Stimulated activated CD4-positive, alpha-beta T cell treated with anti-CD3 and anti-CD28 coated beads, Interleukin-4, amount 100 ng/mL, for 24 hours (primary cell): ENCODE measurements at places on chromosomes 11 and 22.

GRCh38 chr22:33400891-33401290 lies 342.7 kb upstream of the SYN3 start:
- DNase-seq, result no peak

DNA sequence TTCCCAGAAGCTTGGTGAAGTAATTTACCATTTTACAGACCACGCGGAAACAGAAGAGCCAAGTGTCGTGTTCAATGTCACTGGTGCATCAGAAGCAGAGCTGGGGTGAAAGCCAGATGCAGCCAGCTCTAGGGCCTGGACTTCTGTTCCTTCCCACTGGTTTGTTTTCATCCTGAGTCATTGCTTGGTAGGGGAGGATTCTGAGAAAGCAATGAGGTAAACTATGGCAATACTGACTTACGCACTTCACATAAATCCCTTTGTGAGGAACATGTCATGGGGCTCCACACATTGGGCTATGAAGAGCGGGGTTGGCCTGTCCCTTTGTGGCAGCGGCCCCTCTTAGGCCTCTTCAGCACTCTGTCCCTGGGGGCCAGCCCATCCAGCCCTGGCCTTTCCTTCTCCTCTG lies 52.4 kb upstream of the RBFOX2 start:
- no peak for DNase-seq

DNA sequence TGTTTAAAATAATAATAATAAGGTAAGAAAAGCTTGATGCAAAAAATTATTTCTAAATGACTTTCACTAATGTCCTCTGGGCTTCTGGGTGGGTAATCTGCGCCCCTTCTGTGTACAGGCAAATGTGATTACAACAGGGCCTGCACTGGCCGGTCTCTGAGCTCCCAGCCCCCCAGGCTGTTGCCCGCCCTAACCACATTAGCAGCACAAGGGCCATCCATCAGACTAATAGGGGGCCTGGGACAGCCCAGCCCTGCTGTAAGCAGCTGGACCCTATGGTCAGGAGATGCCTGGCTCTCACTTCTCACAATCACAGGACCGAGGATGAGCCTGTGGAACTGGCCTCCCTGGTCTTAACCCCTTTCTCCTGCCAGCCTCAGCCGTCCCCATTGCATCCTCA lies 388.4 kb downstream of the BUD13 start:
- no peak for DNase-seq

GRCh38 chr11:3356858-3357257 lies 22.1 kb downstream of the ZNF195 start:
- DNase-seq, result no peak

GRCh38 chr11:19891022-19891421 lies 178.4 kb downstream of the NAV2 start:
- DNase-seq, result no peak

GRCh38 chr11:111088847-111089355 lies 156.6 kb upstream of the POU2AF2 start:
- no peak for DNase-seq
